ENCODE measurements at places on chromosomes 5 and 9. TPM values are rescaled to one million over a fixed set of nuclear protein-coding genes. Genes with fewer than 3 reads are reported as not detected.

DNA sequence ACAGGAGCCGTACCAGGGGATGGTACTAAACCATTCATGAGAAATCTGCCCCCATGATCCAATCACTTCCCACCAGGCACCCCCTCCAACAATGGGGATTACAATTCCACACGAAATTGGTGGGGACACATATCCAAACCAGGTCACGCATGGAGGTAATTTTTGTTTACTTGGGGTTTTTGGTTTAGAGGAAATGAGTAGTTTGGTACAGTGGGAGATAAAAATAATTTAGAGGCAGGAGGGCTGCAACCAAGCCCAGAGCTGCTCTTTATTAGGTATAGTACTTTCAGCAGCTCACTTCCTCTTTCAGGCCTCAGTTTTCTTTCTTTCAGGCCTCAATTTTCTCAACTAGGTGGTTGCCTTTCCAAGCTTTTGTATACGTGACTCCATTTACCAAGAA lies 23.2 kb downstream of the PRUNE2 start:
- no peak for DNase-seq

- no peak for DNase-seq
Observed at GRCh38 chr9:121596515-121596914, 54.9 kb upstream of the DAB2IP start.

TOR4A gene
- 1.2 TPM for total RNA-seq

GRCh38 chr5:37604290-37604689 lies 225.2 kb downstream of the WDR70 start:
- DNase-seq, result no peak

GRCh38 chr5:100855295-100855694 lies 47.8 kb downstream of the ST8SIA4 start:
- no peak for DNase-seq

DNA sequence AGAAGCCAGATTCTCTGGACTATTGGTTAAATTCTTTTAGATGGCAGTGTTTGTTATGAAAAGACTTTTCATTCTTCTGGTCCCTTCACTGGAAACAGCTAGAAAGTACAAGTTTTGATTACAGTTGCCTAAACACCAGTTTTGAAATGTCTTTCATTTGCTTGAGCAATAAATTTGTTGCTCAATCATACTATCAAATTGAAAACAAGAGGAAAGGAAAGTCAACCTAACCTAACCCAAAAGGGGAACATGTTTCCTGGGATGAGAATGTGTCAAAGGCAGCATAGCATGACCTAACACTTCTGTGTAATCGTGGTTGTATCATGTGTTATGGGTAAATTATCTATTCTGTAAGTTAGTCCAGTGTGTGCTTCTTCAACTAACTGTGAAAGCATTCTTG lies 213.2 kb downstream of the TMC1 start:
- no peak for DNase-seq

DNA sequence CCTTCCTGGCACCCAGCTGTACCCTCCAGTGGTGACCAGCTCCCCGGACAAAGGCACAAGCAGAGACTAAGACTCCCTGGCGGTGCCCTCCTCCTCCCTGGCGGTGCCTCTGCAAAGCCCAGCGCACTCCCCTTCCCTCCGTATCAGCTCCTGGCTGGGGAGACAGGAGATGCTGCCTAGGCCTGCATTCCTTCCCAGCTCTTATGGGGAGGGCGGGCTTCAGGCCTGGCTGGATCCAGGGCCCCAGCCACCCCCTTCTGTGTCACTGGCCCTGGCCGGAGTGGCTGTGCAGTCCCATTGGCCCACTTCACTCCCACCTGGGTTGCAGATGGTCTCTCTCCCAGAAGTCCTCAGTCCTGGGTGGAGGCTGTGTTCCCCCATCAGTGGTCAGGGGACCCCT lies 6.4 kb downstream of the LCN12 start:
- no peak for DNase-seq

DNA sequence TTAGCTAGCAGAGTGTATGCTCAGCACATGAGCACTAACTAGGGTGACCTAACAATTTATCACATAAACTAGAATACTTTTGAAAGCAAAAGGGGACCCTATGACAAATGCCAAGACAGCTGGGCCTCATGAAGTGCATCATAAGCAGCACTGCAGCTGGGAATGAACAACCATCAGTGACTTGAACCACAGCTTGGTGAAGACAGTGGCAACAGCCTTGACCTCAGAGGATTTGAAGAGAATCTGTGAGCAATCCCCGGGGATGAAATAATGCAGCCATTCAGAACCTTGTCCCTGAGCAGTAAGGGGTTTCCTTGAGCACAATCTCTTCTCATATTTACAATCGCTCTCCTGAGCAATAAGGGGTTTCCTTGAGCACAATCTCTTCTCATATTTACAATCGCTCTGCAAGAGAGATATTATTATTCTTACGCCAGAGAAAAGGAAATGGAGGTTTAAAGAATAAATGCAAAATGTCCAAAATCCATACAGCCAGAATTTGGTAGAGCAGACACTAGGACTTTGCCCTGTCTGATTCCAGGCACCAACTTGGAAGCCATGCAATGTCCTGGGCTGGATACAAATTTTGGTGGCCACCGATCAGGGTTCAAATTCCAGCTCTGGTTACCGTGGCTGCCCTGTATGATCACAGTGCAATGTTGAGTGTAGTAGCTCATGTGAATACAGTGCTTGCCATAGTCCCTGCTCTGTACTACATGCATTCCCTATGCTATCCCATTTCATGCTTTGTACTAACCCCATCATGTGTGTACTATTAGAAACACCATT lies 846 bp upstream of the NSG2 start:
- no peak for DNase-seq

GRCh38 chr5:149959406-149960236 lies 937 bp upstream of the SLC26A2 start:
- DNase-seq, result no peak

All from osteocyte (in vitro differentiated cells).